ENCODE measurements at places on chromosomes 2 and 18.

DNA sequence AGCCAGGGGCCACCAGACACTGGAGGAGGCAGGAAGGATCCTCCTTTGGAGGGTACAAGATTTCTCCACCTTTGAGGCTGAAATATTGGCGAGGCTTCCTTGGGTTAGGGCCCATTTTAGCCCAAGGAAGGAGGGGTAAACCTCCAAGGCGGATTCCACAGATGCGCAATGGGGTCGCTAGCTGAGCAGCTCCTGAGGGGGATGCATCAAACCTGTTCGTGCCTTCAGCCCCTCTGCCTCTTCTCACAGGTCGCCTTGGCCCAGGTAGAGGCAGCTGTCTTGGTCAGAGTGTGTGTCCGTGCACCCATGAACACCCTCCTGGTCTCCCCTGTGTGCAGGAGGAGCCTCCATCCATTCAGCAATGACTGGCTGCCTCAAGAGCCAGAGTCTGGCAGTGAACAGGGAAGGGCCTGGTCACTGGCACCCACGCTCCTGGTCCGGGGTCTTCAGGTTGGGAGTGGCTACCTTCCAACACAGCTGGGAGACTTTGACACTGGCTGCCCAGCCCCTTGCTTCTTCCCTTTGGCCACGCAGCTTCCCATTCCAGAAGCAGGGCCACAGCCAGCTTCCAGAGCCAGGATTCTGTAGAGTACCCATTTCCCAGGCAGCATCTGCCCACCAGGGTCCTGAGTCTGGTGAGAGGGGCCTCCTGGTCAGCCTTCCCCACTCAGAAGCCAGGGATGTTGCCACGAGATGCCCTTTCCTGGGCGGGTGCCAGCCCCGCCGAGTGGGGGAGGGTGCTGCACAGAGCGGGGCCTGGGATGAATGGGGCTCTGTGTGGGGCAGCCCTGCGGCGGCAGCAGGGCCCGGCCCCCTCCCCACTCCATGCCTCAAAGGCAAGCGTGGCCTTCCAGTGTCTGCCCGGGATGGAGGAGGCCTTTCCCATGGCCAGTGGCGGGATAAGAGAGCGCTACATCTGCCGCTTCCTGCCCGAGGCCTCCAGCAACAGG lies 95.8 kb upstream of the GPC1 start:
- H3K4me1 ChIP-seq = no peaks in the 10 kb centered on the region
- no peaks in the 10 kb centered on the region for H3K36me3 ChIP-seq
- H3K4me3 ChIP-seq = no peak overlapping the region
- DNase-seq = no peak
- no peak overlapping the region for H3K27ac ChIP-seq

DNA sequence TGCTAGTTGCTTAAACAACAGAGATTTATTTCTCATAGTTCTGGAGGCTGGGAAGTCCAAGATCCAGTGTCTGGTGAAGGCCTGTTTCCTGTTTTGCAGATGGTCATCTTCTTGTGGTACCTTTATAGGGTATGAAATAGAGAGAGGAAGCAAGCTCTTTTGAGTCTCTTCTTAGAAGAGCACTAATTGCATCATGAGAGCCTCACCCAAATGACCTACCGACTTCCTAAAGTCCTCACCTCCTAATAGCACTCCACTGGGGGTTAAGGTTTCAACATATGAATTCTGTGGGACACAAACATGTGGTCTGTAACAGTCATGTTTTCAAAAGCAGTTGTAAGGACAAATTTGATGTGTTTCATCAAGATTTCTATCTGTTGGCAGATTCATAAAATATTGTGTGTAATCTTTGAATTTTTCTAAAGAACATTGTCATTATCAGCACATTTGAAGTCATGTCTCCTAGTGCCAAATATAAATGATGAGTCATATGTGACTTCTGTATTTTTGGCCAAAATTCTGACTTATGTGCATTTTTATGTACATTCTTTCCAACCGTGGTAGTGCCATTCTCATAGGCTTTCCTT lies 45.3 kb downstream of the CD28 start:
- no peaks in the 10 kb centered on the region for H3K4me1 ChIP-seq
- no peaks in the 10 kb centered on the region for H3K27me3 ChIP-seq
- H3K4me3 ChIP-seq = no peak overlapping the region
- H3K36me3 ChIP-seq = no peaks in the 10 kb centered on the region
- DNase-seq = no peak
- H3K27ac ChIP-seq = no peak overlapping the region

GRCh38 chr18:48620071-48620470 lies 81.2 kb downstream of the CTIF start:
- peaks cover 5% of the 10 kb centered on the region for H3K36me3 ChIP-seq
- H3K4me1 ChIP-seq = peaks cover 6% of the 10 kb centered on the region
- H3K27me3 ChIP-seq = no peaks in the 10 kb centered on the region
- H3K27ac ChIP-seq = no peak overlapping the region

DNA sequence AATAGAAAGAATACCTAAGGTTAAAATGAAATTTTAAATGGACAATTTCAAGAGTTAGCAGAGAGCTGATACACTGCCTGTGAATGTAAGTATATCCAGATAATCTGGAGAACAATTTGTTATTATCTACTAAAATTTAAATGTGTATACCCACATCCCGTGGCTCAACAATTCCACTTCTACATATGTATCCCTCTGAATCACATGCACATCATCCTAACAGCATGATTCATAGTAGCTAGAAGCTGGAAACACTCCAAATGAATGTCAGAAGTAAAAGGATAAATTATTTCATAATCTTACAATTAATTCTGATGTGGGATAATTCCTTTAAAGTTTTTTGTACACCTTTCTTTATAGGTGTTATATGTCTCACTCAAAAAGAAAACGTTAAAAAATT lies 87.9 kb downstream of the CNTNAP5 start:
- H3K36me3 ChIP-seq = no peaks in the 10 kb centered on the region
- H3K4me1 ChIP-seq = no peaks in the 10 kb centered on the region
- H3K27me3 ChIP-seq = no peaks in the 10 kb centered on the region
- no peak overlapping the region for H3K4me3 ChIP-seq

DNA sequence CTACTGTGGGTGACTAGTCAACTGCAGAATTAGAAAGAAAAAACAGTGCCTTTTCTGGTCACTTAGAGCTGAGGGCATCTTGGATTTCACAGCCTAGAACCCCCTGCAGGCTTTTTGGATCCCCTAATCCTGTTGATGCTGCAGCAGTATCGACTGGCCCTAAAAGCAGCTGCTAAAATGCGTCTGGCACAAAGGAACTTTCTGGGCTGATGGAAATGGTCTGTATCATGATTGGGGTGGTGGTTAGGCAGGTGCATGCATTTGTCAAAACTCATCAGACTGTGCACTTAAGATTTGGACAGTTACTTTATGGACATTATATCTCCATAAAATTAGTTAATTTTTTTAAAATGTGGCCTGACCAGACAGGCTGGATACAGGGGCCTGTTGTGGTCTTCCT lies 149.8 kb downstream of the KLHL29 start:
- no peak overlapping the region for H3K27ac ChIP-seq
- no peak overlapping the region for H3K4me3 ChIP-seq
- no peaks in the 10 kb centered on the region for H3K36me3 ChIP-seq
- no peaks in the 10 kb centered on the region for H3K27me3 ChIP-seq

GRCh38 chr18:58871514-58872420 lies 7.1 kb downstream of the ZNF532 start:
- peak overlapping the region; percentile 4 for H3K27ac ChIP-seq
- peaks cover 12% of the 10 kb centered on the region for H3K4me1 ChIP-seq
- peaks cover 7% of the 10 kb centered on the region for H3K36me3 ChIP-seq
- no peak overlapping the region for H3K4me3 ChIP-seq
- no peak for DNase-seq
- no peaks in the 10 kb centered on the region for H3K27me3 ChIP-seq

GRCh38 chr2:64525317-64525613 lies 1.1 kb downstream of the AFTPH start:
- H3K4me3 ChIP-seq = peak overlapping the region; percentile 94
- no peak for DNase-seq
- peaks cover 19% of the 10 kb centered on the region for H3K4me1 ChIP-seq
- peak overlapping the region; percentile 94 for H3K27ac ChIP-seq
- no peaks in the 10 kb centered on the region for H3K27me3 ChIP-seq

DNA sequence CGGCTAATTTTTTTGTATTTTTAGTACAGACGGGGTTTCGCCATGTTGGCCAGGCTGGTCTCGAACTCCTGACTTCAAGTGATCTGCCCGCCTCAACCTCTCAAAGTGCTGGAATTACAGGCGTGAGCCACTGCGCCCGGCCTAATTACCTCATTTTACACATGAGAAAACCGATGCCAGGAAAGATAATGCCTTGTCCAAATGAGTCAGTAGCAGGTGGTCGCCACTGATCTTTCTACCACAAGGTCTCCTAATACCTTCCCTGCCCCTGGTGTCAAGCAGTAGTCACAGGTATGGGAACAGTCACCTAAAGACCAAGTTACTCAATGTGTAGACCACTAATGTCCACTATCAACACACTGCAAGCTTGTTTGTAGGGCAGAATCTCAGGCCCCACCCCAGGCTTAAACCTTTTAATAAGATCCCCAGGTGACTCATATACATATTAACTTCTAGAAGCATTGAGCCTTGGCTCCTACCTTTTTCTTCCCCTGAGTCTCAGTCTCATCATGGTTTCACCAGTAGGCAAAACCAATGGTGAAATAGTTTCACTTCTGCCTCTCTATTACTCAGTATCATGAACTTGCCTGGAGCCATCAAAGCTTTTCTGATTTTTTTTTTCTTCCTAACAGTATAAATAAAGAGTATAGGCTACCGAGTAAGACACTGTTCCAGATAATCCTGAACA lies 6.9 kb upstream of the EPB41L5 start:
- H3K4me1 ChIP-seq = no peaks in the 10 kb centered on the region
- no peak for DNase-seq
- H3K27ac ChIP-seq = no peak overlapping the region

GRCh38 chr2:9303528-9304225 lies 97.1 kb downstream of the ASAP2 start:
- H3K36me3 ChIP-seq = no peaks in the 10 kb centered on the region
- no peak overlapping the region for H3K27ac ChIP-seq
- no peak for DNase-seq
- H3K4me1 ChIP-seq = peaks cover 7% of the 10 kb centered on the region
- no peaks in the 10 kb centered on the region for H3K27me3 ChIP-seq
